ENCODE measurements at places on chromosomes 16 and 17.

DNA sequence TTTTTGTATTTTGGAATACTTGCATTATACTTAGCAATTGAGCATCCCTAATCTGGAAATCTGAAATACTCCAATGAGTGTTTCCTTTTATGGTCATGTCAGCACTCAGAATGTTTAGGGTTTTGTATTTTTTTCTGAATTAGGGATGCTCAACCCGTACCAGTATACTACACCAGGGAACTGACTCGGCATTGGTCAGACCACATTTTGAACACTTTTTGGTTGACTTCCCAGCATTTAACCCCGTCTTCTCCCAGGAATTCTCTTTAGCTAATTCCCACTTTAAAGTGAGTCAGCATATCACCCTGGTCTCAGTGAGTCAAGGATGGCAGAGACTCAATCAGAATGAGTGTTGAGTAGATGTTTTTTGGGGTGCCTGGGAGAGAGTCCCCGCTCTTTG lies 177.9 kb downstream of the SPECC1 start:
- no peak for DNase-seq

DNA sequence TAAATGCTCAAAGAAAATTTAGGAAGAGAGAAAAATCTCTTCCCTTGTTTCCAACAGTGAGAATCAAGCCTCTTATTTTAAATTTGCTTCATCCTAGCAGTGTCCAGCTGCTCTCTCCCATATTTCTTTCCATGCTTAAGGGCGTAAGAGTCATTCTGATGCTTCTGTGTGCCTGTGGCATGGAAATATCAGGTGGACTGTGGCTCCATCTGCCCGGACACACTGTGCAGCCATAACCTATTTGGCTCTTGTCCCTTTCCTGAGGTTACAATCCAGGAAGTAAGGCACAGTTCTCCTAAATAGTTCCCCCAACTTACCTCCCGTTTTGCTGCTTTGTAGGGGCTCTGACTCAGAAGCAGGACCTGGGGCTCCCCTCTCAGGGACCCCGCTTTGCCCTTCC lies 6.3 kb upstream of the KRT222 start:
- DNase-seq: no peak

GRCh38 chr16:2830355-2830695 lies 222 bp downstream of the ZG16B start:
- no peak for DNase-seq

DNA sequence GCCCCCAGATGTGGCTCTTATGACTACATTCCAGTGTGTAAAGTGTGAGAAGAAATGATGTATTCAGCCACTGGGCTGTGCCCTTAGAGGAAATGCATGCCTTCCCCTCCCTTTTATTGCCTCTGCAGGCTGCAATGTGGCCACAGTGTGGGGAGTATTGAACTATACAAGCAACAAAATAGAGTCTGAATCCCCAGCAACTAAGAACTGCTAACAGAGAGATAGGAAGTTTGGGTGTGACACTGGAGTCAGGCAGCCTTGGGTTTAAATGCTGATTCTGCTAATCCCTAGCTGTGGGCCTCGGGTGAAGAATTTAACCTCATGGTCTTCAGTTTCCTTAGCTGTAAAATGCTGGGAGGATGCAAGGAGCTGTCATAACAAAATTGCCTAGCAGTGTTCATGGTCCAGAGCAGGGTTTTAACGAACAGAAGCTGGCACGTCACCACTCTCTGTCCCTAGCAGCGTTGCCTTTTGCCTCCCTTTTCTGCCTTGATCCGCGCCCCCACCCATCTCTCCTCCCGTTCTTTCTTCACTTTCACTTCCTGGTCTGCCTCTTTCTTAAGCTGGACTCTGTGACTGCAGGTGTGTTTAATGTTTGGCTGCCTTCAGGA lies 50.3 kb downstream of the KPNA2 start:
- no peak for DNase-seq

Data from head of caudate nucleus (tissue), 42 donors.